ENCODE measurements at places on chromosomes 12 and 14.

GRCh38 chr12:25806271-25806670 lies 152.2 kb upstream of the RASSF8 start:
- no peak for DNase-seq

DNA sequence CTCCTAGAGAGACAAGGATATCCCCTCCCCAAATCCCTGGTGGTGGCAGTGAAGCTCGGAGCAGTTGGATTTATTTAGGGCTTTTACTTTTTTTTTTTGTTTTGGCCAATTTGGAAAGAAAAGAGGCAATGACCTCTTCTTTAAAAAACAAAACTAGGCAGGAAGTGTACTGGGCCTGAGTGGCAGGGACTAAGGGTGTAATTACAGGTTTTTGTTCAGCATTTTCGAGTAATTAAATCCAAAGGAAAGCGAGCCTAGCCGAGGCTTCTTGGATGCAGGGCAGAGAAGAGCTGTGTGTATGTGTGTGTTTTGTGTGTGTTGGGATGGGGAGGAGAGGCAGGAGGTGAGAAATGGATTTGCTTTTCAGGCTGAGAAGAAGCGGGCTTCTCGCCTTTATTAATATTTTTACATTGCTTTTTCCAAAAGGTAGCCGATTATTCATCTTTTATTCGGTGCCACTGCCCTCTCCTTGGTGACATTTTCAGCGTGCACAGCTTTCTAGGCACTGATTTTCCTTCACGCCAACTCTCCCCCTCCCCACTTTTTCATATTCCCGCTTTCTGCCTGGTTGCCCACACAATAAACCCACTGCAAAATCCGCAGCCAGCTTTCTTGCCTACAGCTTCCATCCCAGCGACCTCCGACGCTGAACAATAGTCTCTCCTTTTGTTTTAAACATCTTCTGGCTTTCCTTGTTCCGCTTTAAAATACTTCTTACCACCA lies 8.9 kb upstream of the IRF2BPL start:
- no peak for DNase-seq

DNA sequence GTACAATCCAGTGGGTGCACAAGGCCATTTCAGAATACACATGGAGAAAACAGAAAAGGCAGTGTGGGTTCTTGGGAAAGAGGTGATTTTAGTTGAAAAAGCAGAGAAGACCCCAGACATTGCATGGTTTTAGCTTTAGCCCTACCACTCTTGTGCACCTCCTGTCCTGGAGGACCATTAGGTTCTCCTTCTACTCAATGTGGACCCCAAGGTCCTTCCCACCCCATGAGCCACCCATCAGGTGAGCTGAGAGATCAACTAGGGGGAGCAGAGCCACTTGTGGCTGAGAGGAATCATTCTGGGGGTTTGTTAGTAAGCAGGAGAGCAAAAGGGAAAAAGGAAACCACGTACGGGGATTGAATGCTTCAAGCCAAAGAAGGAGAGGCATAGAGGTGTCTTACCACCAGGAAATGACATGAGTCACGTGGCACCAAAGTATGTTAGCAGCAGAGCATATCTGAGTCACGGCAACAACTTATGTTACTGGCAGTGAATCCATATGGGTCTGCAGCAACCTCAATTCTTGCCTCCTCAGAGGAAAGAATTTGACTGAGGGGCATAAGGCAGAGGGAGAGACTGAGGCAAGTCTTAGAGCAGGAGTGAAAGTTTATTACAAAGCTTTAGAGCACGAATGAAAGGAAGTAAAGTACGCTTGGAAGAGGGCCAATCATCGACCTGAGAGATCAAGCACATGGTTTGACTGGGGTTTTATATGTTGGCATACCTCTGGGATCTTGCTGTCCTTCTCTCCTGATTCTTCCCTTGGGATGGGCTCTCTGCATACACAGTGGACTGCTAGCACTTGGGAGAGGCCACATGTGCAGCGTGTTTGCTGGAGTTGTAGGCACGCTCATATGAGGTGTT lies 73.9 kb downstream of the HSD17B6 start:
- DNase-seq = no peak

GRCh38 chr12:69698769-69699540 lies at the start of gene BEST3:
Gene BEST3 (minus strand): TSS chr12:69699303. CDS start chr12:69697798, 1,505 bp downstream.
- no peak for DNase-seq

- no peak for DNase-seq
Observed at GRCh38 chr12:28578833-28579252, 388.6 kb downstream of the CCDC91 start.

DNA sequence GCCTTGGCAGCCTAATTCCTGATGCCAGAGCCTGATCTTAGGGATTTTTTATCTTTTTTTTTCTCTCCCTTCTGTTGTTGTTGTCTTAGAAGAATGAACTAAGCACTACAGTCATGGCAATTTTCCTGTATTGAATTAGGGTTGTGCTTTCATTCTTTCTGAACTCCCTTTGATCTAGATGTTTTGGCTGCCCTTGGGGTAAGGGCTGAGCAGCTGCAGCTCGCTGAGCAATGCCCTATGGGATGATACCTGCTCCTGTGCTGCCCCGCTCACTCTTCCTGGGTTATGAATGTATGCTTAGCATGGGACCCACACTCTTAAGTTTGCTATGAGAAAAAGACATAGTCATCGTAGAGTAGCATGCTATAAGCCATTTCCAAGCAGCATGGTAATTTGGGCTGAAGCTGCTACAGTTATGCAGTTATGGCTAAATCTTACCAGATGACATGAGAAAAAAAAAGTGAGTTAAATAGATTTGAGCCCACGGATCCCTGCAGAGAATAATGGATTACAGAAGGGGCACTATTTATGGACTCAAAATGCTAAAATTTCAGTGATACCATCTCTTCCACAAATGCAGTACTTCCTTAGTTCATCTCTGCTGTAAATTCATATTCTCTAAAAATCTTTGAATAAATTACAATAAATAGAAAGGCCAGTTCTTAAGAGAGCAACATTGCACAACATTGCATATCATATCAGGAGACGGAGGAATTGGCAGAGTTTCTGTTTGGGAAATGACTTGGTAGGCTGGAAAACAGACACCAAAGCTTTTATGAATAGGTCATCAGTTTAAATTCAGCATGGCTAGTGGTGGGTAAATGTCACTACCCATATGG lies 79.2 kb upstream of the PTHLH start:
- no peak for DNase-seq

DNA sequence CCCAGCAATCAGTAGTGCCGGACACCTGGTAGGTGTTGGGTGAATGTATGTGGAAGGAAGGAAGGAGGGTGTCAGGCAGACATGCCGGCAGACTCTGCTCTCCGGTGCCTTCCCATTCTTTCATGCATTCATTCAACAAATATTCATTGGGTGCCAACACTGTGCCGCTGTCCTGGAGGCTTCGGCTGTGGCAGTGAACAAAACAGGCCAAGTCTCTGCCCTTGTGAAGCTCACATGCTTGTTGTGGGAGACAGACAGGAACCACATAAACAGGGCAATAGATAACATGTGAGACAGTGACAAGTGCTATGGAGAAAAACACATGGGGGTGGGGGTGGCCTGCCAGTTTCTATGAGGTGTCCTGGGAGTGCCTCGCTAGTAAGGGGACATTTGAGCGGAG lies 56.5 kb upstream of the ATF1 start:
- DNase-seq = no peak

DNA sequence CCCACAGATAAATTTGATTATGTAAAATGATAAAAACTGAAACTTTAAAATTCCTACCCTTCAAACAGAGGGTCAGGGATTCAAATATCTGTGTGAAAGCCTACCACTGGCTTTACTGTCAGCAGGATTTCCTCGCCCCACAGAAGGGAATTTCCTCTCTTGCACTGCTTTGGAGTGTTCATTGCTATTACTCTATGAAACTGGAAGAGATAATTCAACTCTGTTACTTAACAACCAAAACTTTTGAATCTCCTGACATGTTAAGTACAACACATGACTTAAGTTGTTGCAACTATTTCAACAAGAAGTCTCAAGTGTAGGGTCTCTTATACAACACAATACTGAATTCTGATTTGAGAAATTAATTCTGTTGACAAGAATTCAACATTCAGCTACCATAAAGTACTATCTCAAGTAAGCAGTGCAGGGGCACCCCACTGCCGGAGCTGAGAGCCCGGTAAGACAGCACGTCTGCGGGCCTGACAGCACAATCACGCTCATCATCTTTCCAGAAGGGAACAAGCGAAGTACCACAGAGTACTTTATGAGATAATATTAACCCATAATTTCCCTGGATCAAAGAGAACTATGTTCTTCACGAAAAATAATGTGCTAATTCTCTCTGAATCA lies 22.9 kb downstream of the DICER1 start:
- no peak for DNase-seq

GRCh38 chr14:31038521-31039166 lies 12.5 kb upstream of the STRN3 start:
- DNase-seq = no peak

- DNase-seq = no peak
Observed at GRCh38 chr14:55281316-55281839, 10.2 kb downstream of the FBXO34 start.
